ENCODE measurements at places on chromosomes 5 and 9. TPM values are rescaled to one million over a fixed set of nuclear protein-coding genes. Genes with fewer than 3 reads are reported as not detected.

ZNG1C gene
- total RNA-seq: 26.5 TPM

DNA sequence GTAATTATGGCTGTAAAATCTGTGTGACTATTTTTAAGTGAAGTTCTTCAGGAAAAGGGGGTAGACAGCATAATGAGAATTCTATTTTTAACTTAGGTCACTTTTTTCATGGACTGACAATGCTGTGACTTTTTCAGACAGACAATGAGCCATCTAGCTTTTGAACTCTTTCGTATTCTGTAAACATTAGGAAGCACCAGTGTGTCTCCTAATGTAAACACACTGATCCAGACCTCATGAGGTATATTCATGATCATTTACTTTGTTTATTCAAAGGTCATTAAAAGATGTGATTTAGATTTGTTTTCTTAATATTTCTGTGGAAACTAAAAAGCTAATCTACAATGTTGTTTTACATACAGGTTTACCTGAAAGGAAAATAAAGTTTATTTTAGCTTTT is 352.6 kb downstream of the ADGRV1 start:
- H3K27ac ChIP-seq: no peak overlapping the region
- no peak overlapping the region for H3K4me3 ChIP-seq
- no peaks in the 10 kb centered on the region for H3K27me3 ChIP-seq
- no peaks in the 10 kb centered on the region for H3K36me3 ChIP-seq
- no peak for DNase-seq

DNA sequence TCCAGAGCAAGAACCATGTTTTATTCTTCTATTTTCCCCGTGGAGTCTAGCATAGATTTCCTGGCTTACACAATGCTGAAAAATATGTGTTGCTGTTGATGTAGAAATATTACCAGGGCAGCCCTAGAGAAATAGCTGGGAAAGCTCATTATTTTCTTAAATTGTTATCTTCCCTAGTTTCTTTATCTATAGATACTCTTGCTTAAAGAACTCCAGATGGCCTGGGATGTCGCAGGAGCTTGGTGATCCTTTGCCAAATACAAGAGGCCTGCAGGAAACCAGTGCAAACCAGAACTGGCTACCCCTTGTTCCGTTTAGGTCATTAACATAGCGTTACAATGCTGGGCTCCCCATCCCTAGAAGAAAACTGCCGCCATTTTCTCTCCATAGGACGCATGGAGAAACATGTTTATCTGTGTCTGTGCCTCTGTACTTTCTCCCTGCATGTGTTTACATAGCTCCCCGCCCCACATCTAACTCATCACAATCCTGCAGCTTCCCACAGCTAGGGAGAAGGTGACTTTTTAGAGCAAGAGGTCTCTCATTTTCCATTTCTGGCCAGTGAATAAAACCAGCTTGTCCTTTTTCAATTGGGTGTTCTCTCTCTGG is 6.4 kb downstream of the PRLR start:
- no peaks in the 10 kb centered on the region for H3K4me1 ChIP-seq
- no peak overlapping the region for H3K4me3 ChIP-seq
- no peaks in the 10 kb centered on the region for H3K36me3 ChIP-seq
- no peak for DNase-seq
- peaks cover 12% of the 10 kb centered on the region for H3K27me3 ChIP-seq

NIPSNAP3A gene
- total RNA-seq: 25.6 TPM

SURF1 gene
- 49.4 TPM for total RNA-seq

GRCh38 chr5:37355161-37355560 is 15.7 kb downstream of the NUP155 start:
- no peak overlapping the region for H3K27ac ChIP-seq
- no peak overlapping the region for H3K4me3 ChIP-seq

DNA sequence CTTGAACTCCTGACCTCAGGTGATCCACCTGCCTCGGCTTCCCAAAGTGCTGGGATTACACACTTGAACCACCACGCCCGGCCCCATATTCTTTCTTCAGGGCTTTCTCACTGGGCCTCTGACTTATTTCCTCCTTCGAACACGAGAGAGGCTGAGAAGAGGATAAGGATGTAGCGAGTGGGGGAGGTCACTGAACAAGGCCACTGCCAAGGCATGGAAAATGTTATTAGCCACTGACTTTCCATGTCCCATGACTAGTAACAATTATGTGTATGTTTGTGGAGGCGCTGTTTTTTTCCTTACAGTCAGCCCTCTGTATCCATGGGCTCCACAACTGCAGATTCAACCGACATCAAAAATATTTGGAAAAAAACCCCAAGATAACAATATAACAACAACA is 12.3 kb upstream of the FCHSD1 start:
- H3K27me3 ChIP-seq: no peaks in the 10 kb centered on the region
- no peak overlapping the region for H3K27ac ChIP-seq
- no peak for DNase-seq
- peaks cover 50% of the 10 kb centered on the region for H3K36me3 ChIP-seq
- H3K4me3 ChIP-seq: no peak overlapping the region

NKD2 gene
- 24.1 TPM for total RNA-seq

ITK gene
- 6.3 TPM for total RNA-seq

DNA sequence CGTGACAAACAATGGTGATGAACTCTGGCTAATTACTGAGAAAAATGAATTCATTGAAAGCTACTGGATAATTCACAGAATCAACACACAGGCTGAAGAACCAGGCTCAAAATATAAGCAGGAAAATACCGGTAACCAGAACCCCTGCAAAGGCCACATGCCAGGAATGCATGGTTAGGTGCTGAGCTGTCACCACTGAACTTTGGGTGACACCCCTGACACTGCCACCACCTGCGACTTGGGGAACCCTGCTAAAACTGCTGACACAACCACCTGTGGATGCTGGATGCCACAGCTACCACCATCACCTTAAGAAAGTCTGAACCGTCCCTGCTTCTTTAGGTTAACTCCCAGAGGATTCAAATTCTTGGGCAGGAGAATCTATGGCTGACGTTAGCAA is 72.0 kb upstream of the NR4A3 start:
- H3K27me3 ChIP-seq: no peaks in the 10 kb centered on the region
- no peak overlapping the region for H3K27ac ChIP-seq
- H3K4me1 ChIP-seq: no peaks in the 10 kb centered on the region
- H3K36me3 ChIP-seq: no peaks in the 10 kb centered on the region

GRCh38 chr9:131858147-131858546 is 118.3 kb upstream of the RAPGEF1 start:
- H3K4me3 ChIP-seq: no peak overlapping the region
- peaks cover 26% of the 10 kb centered on the region for H3K36me3 ChIP-seq
- no peak for DNase-seq
- no peaks in the 10 kb centered on the region for H3K27me3 ChIP-seq
- H3K4me1 ChIP-seq: no peaks in the 10 kb centered on the region

DNA sequence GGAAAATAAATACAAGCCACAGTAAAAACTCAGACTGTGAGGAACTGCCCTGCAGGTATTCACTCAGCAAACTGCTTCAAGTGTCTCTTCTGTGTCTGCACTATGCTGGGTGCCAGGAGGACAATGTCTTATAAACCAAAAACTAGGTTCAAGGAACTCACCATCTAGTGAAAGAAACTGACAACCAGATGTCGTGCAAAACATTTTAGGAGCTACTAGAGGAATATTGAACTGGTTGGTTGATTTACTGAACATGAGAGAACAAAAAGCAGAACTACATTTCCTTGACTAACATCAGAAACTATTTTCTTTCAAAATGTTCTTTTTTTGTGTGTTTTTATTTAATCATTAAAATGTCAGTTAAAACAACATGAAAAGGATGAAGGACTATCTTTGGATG is 35.2 kb downstream of the ZNF366 start:
- peaks cover 29% of the 10 kb centered on the region for H3K4me1 ChIP-seq
- no peak overlapping the region for H3K27ac ChIP-seq
- no peaks in the 10 kb centered on the region for H3K27me3 ChIP-seq
- DNase-seq: no peak
- no peaks in the 10 kb centered on the region for H3K36me3 ChIP-seq

- H3K27ac ChIP-seq: no peak overlapping the region
- no peak for DNase-seq
- peaks cover 8% of the 10 kb centered on the region for H3K27me3 ChIP-seq
- no peaks in the 10 kb centered on the region for H3K36me3 ChIP-seq
- H3K4me1 ChIP-seq: no peaks in the 10 kb centered on the region
These were observed 139.7 kb downstream of the SEC61B start for GRCh38 chr9:99361817-99362216.

GRCh38 chr5:55160493-55161209 is 680 bp downstream of the GPX8 start:
- no peaks in the 10 kb centered on the region for H3K36me3 ChIP-seq
- no peak for DNase-seq
- no peaks in the 10 kb centered on the region for H3K4me1 ChIP-seq
- H3K27me3 ChIP-seq: no peaks in the 10 kb centered on the region

GRCh38 chr9:69893057-69893456 is 72.4 kb downstream of the CFAP95 start:
- DNase-seq: no peak
- no peaks in the 10 kb centered on the region for H3K27me3 ChIP-seq
- H3K4me1 ChIP-seq: no peaks in the 10 kb centered on the region
- no peak overlapping the region for H3K27ac ChIP-seq

DNA sequence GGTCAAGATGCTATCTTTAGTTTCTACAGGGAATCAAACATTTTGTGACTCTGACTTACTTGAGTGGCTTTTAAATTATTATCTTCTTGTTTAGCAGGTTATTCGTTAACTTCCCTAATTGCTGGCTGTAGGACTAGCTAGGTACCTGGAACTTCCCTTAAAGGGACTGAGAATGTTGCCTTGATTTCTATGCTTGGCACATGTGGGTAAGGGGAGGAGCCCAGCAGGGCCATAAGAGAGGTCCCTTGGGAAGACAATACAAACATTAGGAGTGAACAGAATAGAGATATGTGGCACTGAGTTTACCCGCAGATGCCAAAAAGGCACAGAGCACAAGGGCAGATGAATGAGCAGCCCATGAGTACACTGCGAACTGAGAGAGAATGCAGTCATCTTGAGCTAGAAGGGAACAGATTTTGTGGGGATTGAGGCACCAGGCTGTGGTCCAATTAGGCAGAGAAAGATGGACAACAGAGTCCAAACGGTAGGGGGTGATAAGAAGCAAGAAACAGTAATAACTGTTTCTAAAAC is 9.8 kb downstream of the CKMT2 start:
- no peak overlapping the region for H3K27ac ChIP-seq
- DNase-seq: no peak
- no peaks in the 10 kb centered on the region for H3K27me3 ChIP-seq
- no peak overlapping the region for H3K4me3 ChIP-seq
- no peaks in the 10 kb centered on the region for H3K4me1 ChIP-seq

All from lower lobe of right lung (tissue), 2 donors.